Osteocyte (in vitro differentiated cells): ENCODE measurements at places on chromosomes 13 and 19. TPM values are rescaled to one million over a fixed set of nuclear protein-coding genes. Genes with fewer than 3 reads are reported as not detected.

- DNase-seq, result no peak
These were observed 112.5 kb downstream of the KLF5 start for GRCh38 chr13:73171271-73171682.

DNA sequence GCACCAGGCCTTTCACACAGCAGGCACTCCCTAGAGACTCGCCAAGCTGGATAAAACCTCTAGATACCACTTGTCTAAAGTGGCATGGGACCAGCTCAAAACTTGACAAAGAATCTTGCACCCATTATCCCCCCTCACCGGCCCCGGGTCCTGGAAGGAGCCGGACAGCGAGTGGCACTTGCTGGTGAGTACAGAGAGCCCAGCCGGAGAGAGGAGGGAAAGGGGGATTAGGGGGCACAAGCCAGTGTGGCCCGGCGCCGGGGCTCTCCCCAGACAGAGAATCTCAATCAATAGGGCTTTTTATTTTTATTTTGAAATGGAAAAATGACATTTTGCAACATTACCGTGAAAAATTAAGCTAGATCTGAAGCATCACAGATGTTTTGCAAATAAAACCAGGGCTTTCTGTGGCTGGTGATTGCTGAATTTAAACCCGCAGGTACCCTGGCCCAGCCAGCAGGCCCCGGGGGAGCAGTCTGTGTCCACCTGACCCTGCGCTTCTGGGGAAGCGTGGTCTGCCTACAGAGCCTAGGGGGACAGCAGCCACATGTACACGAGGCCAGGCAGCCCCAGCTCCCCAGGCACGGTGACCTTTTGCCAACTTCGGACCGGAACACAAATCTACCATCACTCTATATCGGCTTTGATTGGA lies 10.0 kb upstream of the VSTM2B start:
- no peak for DNase-seq

DNA sequence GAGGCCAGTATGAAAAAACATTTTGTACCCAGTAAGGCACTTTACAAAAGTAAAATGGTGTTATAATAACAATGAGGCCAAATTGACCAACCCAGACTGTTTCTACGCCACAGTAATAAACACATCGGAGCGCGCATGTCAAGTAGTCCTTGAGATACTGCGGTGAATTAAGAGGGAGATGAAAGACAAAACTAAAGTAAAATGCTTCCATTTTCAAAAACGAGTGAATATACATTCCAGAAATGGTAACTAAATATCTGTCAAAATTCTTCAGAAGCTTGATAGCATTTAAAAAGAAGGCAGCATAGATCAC lies 19.0 kb downstream of the N4BP2L1 start:
- DNase-seq, result no peak

The VSTM2B gene
- total RNA-seq, result not detected in 2 replicates

DNA sequence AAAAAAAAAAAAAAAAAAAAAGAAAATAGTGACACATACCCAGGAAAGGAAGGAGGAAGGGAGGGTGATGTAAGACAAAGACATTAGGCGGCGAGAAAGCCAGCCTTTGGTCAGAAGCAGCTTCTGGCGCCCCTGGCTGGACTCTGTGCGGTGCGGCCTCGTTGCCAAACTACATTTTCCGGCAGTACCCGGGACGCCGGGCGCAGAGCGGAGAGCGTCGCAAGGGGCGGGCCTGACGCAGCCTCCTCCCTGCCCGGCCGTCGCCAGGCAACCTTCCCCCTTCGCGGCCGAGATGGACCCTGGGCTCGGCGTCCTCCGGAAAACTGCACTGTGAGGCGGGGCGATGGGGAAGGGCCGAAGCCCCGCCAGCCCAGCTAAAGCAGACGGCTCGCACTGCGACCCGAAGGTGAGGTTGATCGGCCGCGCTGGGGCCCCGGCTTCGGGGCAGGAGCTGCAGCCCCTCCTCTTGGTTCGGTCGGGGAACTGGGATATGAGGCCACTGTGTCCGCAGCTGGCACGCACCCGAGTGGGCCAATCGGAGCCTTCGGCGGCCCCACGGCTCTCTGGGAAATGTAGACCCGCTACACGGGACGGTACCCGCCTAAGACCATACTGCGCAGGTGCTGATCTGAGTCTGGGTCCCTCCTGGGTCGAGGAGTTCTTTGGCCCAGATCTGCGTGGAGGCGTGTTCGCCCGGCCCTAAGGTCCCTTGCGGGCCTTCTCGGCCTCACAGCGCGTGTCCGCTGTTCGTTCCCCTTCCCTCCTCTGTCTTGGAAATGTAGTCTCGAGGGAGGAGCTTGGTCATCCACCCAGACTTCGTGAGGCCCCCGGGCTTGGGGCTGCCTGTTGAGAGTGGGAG lies 2.3 kb upstream of the MZF1 start:
- DNase-seq, result peak; percentile 97

- no peak for DNase-seq
These were observed 289.2 kb downstream of the FGF9 start for GRCh38 chr13:21960108-21960507.

- peak; percentile 48 for DNase-seq
These were observed 147.2 kb upstream of the VSTM2B start for GRCh38 chr19:29378543-29379080.

The TPTE2 gene
- not detected in 2 replicates for total RNA-seq

The CEACAM4 gene
- total RNA-seq, result not detected in 2 replicates

GRCh38 chr13:36374063-36374462 lies 27.9 kb upstream of the SPART start:
- DNase-seq, result no peak

DNA sequence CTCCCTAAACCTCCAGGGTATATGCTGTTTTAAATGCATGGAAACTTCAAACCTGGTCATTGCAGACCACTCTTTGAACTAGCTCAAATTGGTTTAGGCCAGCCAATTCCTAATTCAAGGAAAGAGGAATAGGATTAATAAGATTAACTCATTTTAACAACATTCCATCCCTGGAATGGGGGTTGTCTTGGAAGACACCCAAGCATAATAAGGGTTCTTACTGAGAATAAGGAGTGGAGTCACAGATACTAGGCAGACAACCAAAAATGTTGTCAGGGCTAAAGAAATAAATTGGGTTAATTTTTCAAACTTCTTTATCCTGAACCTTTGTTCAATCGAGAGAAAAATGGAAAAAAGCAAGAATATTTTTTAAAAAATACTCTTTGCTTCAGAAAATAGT lies 186.2 kb downstream of the PCDH9 start:
- DNase-seq, result no peak

GRCh38 chr19:33363476-33363875 lies 10.0 kb upstream of the CEBPG start:
- no peak for DNase-seq

- no peak for DNase-seq
These were observed 212.7 kb upstream of the MIR17HG start for GRCh38 chr13:91134803-91135184.

- DNase-seq, result no peak
These were observed 50.0 kb upstream of the WDFY2 start for GRCh38 chr13:51534041-51534817.

DNA sequence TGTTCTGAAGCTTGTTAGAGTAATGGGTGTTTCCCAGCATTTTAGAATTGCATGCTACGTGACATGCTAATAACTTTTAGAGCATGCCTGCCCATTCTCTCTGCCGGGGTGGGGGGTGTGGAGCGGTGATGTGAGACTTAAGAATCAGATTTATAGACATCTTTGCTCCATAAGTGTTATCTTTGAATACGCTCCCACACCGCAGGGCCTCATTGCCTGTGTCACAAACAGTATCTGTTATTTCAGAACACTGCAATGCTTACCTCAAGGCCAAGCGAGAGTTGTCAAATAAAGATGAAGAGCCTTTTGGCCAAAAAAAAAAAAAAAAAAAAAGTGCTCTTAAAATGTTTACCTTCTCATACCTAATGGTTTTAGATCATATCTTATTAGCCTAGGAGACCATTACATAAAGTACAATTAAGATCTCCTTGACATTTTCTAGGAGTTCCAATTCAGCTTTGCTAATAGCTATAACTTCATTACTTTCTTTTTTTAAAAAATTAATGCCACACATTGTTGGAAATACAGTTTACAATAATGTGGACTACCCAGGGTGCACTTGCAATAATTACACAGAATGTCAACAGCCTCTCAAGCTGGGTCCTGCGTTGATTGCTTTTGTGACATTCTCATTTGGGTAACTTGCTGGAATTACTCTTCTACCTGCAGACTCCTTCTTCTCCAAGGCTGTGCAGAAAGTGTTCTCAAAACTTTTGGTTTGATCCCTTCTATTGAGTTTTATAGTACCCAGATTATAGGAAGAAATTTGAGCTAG lies 525.3 kb downstream of the KLF12 start:
- no peak for DNase-seq

DNA sequence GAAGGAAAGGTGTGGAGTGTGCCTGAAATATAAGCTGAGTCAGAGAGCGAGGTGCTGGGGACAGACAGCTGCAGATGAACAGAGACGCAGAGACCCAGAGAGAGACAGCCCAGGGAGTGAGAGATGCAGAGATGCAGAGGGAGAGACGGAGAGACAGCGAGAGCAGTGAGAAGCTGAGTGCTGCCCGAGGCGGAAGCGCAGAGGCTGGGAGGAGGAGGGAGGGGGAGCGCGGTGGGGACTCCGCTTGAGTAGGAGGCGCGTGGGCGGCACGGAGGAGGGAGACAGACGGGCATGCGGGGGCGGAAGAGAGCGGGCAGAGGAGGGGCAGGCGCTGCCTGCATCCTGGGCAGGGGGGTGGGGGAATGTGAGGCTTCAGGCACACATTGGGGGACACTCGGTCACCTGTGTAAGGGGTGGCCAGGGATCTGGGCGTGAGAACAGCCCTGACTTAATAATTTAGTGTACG lies 25.7 kb downstream of the SLC8A2 start:
- no peak for DNase-seq

DNA sequence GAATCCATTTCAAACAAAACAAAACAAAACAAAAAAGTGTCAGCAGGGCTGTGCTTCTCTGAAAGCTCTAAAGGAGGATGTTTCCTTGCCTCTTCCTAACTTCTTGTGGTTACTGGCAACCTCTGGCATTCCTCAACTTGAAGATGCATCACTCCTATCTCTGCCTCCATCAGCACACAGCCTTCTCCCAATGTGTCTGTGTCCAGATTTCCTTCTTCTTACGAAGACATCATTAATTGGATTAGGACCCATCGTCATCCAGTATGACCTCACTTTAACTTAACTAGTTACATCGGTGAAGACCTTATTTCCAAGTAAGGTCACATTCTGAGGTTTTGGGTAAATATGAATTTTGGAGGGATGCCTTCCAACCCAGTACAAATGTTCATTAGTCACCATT lies 33.8 kb upstream of the GTF2F2 start:
- DNase-seq, result no peak

GRCh38 chr13:24129914-24130774 lies 30.4 kb upstream of the SPATA13 start:
- no peak for DNase-seq

DNA sequence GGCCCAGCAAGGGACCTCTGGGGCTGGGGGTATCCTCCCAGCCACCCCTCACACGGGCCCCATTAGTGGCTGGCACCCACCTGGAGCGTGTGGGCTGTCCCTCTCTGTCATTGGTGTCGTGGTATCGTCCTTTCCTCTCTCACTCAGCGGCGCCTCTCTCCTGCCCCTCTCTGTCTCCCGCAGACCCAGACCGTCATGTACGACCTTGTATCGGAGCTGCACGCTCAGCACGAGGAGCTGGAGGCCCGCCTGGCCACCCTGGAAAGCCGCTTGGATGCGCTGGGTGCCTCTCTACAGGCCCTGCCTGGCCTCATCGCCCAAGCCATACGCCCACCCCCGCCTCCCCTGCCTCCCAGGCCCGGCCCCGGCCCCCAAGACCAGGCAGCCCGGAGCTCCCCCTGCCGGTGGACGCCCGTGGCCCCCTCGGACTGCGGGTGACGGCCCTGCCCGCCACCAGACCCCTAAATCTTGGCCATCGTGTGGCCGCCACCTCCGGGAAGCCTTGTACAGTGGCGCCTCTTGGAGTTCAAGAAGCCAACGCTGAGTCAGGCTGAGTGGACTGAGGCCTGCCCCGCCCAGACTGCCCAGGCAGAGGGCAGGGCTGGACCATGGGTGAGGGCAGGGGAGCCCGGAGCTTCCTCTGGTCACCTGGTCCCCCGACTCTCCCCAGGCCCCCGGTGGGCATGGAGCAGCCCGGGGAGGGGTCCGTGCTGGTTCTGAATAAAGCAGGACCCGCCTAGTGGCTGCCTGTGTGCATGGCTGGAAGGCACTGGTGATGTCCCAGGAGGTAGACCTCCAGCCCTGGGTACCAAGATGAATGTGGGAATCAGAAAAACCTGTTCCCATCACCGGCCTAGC lies 9.8 kb upstream of the ARRDC2 start:
- DNase-seq, result no peak

The CCNA1 gene
- total RNA-seq, result not detected in 2 replicates

DNA sequence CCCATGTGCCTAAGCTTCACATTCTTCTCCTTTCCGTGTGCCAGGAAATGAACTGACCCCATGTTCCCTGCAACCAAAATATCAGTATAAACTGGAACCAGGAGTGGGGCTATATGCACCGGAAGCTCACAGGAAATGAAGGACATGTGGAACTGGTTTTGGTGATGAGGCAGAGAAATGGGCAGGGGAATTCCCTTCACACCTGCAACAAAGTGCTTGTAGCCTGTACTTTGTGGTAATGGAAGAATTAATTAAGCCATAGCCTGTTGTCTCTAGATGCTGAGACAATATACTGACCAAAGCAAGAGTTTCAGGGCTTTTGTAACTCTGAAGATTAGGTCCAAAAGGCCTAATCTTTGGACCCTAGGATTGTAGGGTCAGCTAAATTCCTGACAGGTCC lies 15.5 kb upstream of the UGGT2 start:
- no peak for DNase-seq

The TMEM238 gene
- 0.70 and 1.1 TPM in 2 replicates for total RNA-seq

The CRLF1 gene
- 17.0 and 18.7 TPM in 2 replicates for total RNA-seq

The CEACAM16 gene
- total RNA-seq, result not detected in 2 replicates

DNA sequence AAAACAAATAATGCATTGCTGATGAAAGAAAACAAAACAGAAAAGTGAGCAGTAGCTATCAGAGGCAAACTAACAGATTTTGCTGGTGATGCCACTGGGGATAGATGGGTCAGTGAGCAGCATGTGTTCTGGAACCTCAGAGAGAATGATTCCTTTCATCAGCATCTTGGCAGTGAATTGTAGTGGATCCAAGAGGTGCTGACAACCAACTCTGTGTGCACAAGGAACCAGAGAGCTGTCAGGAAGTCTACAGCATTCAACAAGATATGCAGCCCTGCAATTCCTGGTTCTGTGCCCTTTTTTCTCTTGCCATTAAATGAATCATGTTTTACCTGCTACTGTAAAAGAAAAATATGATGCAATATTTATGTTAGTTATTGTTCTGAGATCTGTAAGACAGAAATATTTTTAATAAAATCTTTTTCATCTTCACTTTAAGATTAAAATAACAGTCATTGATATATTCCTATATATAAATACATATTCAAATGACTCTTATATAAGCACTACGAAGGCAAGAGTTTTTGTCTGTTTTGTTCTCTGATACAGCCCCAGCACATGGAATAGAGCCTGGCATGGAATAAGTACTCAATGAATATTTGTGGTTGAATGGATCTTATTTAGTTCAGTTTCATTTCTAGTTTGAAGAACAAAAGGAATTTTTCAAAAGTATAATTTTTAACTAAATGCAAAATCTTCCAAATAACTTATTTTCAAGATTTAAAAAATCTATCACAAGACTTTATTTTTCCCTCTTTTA lies 80.8 kb downstream of the FREM2 start:
- DNase-seq, result no peak
